ENCODE measurements at places on chromosomes 11 and 22.
A peak's percentile ranks its signal among the peaks of the same experiment; 100 is the strongest.

- no peak for DNase-seq
Observed at GRCh38 chr11:24819006-24819405, 322.2 kb downstream of the LUZP2 start.

DNA sequence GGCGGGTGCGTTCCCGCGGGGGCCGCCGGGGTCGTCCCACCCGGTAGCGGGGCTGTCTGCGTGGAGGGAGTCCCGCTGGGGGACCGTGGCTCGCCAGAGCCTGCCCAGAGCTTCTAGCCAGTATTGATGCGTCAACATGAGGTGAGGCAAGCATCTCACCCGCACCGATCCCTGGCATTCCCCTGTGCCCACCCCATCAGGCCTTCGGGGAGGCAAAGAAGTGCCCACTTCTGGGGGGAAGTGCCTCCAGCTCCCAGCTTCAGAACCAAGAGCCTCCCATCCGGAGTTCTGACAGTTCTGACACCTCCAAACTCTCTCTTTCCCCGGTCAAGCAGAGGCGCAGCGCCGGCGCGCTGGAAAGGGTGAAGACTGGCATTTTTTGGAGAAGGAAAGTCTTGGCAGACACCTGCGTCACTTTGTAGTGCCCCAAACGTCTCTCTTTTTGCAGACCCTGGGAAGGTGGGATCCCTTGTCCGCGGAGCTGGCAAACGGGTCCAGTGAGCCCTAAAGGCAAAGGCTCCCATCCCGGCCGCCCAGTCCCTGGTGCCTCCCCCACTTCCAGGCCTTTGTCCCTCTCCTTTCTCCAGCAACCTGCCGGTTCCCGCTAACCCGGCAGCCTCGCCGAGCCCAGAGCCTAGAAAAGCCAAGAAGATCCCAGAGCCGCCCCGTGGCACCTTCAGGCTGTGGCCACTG, 3.2 kb upstream of the PAX6 start:
- no peak for DNase-seq

DNA sequence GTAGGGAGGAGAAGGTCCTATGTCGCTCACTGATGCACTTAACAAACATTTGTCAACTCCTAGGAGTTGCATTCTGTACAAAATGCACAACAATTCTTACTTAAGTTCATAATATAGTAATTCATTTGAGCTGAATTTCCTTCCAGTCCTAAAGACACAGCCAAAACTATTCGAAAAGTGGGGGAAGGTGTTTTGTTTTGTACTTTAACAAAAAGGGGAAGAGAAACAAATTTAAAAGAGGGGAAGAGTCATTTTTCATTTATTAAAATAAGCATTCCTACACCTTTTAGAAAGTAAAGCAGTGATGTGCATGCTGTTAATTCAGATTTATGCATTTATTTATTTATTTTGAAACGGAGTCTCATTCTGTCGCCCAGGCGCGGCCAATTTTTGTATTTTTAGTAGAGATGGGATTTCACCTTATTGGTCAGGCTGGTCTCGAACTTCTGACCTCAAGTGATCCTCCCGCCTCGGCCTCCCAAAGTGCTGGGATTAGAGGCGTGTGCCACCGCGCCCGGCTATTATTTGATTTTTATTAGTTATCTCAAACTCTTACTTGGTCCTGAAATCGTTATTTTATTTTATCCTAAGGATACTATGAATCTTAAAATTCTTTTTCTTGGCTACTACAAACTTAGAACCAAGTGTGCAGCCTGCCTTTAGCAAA, 1.1 kb upstream of the FANCF start:
- no peak for DNase-seq

- no peak for DNase-seq
Observed at GRCh38 chr11:12741671-12742216, 67.5 kb downstream of the TEAD1 start.

GRCh38 chr22:44891293-44891747, 118.5 kb downstream of the PHF21B start:
- no peak for DNase-seq

DNA sequence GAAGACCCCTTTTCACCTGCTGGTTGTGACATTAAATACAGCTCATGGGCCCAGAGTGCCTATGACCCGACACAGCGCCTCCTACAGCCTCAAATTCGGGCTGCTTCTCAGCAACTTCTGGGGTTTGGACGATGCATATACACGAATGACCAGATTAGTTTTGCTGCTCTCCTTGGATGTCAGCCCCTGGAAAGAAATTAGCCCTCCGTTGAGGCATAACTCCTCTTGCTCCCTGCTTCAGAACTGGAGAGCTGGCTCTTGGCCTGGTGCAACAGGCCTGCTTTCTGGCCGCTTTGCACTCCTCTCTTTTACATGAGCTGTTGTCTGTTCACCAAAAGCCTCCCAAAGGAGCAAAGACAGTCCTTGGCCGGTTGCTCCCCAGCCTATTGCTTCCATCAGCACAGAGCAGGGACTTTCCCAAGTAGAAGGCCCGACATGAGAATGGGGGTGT, 3.3 kb downstream of the TECTA start:
- DNase-seq, result no peak

GRCh38 chr22:22769434-22770279, 118.0 kb upstream of the IGLL5 start:
- no peak for DNase-seq

DNA sequence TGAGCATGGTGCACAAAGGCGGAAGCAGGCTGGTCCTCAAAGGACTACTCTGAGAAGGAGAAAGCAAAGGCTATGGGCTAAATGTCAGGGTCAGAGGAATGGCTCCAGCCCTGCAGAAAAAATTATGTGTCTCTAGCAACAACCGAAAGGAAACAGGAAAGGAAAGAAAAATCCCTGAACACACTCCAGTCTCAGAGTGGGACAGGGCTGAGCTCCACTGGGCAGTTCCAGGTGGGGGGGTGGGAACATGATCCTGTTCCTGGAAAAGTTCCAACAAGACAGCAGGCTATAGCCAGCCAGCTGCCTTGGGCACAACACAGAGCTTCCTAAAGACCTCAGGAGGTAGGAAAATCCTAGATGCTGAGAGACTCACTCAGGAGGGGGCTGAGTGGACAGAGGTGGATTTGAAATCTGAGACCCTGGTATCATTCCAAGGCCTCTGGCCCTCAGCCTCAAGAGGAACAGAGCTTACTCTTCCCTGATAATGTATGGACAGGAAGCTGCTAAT, 1088.2 kb downstream of the TBC1D22A start:
- no peak for DNase-seq

DNA sequence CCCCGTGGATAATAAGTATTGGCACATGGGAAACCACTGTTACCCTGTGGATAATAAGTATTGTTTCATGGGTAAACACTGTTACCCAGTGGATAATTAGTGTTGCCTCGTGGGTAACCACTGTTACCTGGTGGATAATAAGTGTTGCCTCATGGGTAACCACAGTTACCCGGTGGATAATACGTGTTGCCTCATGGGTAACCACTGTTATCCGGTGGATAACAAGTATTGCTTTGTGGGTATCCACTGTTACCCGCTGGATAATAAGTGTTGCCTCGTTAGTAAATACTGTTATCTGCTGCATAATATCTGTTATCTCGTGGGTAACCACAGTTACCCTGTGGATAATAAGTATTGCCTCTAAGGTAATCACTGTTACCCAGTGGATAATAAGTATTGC, 25.5 kb upstream of the NXPE4 start:
- DNase-seq, result no peak

GRCh38 chr22:20566420-20567260, 59.2 kb downstream of the MED15 start:
- DNase-seq, result peak; percentile 66

Measured in activated T-helper 1 cell treated with Interleukin-2 at 50 U/mL for 16 hours (primary cell).